ENCODE measurements at places on chromosomes 5 and 9.

DNA sequence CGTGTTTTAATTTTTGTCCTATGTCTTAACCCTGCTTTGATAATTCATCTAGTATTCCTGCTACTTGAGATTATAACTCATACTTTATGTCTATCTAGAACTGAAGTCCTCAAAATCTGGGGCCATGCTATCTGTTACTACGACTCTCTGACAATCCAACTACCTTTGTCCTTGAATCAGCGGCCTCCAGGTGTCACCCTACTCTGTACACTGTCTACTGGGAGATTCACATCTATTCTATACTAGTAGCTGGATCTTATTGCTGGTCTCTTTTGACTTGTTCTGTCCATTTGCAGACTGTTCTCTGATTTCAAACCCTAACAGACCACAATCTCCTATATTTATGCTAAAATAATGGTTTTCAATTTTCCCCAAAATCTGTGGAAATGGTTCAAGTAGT is 225.5 kb upstream of the ELAVL2 start:
- no peak for DNase-seq

GRCh38 chr9:71806901-71807307 is 38.6 kb upstream of the CEMIP2 start:
- peak; percentile 55 for DNase-seq

GRCh38 chr5:141477044-141477575 is 1.3 kb downstream of the PCDHGC3 start:
- DNase-seq: no peak

DNA sequence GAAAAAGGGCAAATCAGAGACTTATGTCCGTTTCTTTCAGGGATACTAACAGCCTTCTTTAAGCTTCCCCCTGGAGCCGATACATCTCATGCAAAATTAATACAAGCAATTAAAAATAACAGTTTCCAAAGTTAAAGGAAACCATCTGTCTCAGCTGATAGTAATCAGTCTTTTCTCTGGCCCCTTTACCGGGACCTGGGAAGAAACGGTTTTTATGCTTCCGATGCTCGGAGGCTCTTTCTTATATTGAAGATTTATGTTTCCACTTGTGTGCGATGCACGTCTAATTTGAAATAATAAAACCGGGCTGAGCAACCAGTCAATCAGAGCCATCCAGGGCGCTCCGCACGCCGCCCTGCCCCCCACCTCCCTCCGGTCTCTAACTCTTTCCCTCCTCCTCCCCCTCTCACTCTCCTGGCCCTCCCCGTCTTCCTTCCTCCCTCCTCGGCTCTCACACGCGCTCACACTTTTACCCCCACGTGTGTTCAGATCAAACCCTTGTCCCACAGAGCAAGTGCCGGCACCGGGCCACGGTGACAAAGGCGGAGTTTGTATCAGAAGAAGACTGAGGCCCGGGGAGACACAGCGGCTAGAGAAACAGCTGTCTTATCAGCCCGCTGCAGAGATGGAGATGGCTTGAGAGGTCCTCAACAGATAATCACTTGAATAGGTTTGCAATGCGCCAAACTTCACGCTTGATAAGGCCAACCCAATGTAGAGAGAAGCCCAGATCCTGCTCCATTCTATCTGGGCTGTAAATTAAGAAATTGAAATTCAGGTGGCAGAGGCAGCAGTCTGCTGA is 5.1 kb upstream of the ELAVL2 start:
- no peak for DNase-seq

- no peak for DNase-seq
Observed at GRCh38 chr9:36832164-36832795, 201.8 kb downstream of the PAX5 start.

GRCh38 chr5:15796557-15796956 is 296.6 kb downstream of the FBXL7 start:
- no peak for DNase-seq

- DNase-seq: no peak
Observed at GRCh38 chr5:90930756-90931431, 372.3 kb downstream of the ADGRV1 start.

DNA sequence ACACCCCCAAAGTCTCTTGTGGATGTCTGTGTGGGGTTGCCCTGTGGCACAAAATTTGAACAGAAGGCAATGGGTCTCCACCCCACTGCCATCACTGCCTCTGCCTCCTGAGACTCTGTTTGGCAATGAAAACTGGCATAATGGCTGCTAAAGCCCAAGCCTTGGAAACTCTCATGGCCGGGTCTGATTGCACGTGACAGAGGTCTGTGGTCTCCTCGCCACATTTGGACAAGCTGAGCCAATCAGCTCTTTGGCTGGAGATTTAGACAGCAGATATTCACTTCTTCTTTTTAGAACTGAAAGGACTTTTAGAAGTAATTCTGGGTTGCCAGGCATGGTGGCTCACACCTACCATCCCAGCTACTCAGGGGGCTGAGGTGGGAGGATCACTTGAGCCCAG is 5.5 kb downstream of the GGTA1 start:
- DNase-seq: no peak

DNA sequence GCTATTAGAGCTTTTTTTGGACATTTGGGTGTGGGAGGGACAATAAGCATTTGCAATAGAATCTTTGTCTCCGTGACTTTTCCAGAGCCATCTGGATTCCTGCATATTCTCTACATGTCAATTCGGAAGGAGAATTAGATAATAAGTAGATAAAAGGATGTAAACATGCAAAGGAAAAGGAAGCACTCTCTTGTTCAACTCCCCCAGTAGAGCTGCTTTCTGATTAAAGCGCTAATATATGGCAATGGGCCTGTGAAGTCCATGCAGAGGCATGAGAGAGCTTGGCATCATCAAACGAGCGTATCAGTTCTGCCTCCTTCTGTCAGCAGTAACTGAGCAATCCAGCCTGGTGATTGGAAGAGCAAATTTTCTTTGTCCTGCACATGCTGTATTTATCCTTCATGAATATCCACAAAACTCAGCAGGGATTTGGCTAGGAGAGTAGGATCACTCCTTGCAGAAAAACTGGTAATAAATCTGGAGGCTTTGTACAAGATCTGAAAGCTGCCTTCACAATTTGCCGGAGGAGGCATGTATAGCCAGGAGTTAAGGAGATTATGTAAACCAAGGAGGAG is 1752.9 kb downstream of the MAT2B start:
- no peak for DNase-seq

DNA sequence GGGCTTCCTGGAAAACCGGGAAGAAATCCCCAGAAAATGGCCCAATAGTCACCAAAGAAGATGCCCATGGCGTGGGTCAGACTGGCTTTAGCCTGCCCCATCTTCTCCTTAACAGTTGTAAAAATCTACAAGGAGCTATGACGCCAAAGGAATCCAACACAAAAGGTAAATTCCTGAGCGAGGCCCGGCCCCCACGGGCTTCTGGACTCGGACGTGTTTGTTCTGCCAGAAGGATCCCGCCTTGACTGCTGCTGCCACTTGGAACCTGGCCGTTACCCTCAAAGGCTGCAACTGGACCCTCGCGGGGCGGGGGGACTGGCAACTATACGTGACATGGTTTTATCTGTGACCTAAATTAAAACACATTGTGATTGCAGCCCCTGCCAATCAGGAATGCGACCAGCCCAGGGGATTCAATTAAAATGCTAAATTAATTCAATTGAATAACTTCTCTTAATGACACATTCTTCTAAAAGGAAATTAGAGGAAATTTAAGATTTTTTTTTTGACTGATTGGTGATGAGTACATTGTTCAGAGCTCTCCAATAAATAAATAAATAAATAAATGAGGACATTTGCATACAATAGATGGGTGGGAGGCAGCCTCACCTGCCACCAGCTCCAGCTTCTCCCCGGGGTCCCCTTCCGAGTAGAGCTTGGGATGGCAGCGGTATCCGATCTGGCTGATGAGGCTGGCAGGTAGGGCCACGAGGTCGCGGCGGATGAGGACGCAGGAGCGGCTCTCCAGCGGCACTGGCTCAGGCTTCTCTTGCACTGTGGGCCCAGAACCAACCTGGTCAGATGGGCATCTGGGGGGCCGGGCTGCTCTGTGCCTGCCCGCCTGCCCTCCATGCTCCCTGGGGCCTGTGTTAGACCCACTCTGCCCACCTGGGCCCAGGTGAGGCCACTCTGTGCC is 54.7 kb upstream of the UBAC1 start:
- DNase-seq: no peak

DNA sequence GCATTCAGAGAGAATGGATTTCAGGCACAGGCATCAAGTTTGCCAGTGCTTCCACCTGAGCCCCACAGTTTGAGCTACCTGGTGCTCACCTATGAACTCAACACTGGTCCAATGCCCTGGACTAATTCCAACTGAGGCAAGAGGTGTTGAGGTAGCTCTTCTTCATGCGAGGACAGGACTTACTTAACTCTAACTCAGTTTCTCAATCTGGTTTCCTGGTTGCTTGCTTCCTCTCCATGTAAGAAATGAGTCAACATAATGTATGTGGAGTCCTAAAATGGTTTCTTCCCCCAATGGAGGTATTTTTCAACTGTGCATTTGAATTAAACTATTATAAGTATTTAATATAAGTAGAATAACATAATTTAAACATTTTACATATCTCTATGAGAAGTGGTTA is 523.6 kb upstream of the DAB2 start:
- DNase-seq: no peak

DNA sequence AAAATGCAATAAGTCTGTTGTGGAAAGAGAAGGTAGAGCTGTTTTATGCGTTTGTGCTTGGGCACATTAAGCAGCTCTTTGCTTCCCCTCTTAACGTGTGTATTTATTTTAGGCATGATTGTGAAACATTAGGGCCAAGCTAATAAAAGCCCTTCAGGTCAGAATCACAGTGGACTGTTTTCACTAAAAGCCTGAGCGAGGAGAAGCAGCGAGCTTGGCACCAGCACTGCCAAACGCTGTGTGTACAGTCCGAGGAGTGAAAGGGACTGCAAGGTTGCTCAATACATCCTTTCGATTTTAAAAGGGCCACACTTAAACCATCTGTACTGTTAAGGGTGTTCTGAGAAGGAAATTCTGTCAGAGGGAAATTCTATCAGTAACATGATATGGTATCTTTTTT is 107.2 kb upstream of the CKMT2 start:
- DNase-seq: no peak

DNA sequence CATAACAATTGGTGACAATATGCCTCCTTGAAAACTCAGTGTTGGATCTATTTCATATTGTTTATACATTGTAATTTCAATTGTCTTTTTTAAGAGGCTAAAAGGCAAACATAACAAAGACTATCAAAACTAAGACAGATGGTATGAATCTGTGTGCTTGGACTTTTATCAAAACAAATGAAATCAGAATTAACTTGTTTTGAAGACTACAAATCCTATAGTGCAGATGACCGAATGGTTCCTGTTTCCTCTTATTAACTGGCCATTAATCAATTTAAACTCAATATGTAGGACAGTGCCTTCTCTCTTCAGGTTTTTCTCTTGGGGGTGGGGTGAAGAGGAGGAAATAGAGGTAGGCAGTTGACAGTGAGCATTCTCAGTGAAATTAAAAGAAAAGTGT is 366.9 kb upstream of the GRAMD2B start:
- no peak for DNase-seq

GRCh38 chr5:103041071-103041676 is 78.8 kb downstream of the GIN1 start:
- no peak for DNase-seq

DNA sequence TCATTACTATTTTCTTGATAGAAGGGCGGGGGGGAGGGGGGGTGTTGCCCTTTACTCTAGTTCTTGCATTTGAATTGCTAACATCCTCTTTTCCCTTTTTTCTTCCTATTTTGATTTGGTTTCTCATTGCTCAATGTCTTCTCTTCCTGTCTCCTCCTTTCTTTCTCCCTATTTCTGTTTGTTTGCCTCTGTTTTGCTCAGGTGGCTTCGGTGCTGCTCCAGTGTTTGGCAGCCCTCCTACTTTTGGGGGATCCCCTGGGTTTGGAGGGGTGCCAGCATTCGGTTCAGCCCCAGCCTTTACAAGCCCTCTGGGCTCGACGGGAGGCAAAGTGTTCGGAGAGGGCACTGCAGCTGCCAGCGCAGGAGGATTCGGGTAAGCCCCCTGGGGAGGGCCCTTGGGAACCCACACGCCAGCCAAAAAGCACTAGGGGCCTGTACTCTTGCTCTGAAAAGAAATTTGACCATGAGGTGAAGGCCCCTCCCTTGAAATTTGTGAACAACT is 48.3 kb downstream of the FAM78A start:
- DNase-seq: no peak

GRCh38 chr9:114006931-114007691 is 71.0 kb downstream of the AMBP start:
- no peak for DNase-seq

Data from activated naive CD4-positive, alpha-beta T cell treated with Interleukin-2 at 50 U/mL for 16 hours (primary cell).